CD4-positive, CD25-positive, alpha-beta regulatory T cell (primary cell): ENCODE measurements at places on chromosomes 7 and 10. TPM values are rescaled to one million over a fixed set of nuclear protein-coding genes. Genes with fewer than 3 reads are reported as not detected.

The PSD gene
- polyA plus RNA-seq: 2.6 TPM

- DNase-seq: no peak
These were observed 56.1 kb downstream of the HIBADH start for GRCh38 chr7:27606270-27607209.

- DNase-seq: no peak
These were observed 26.9 kb downstream of the MYPN start for GRCh38 chr10:68135922-68136792.

- DNase-seq: no peak
These were observed 2.9 kb upstream of the MTPN start for GRCh38 chr7:135980012-135980551.

- no peak for DNase-seq
These were observed 83.7 kb downstream of the EBF3 start for GRCh38 chr10:129880191-129880870.

GRCh38 chr10:30540276-30540675, 89.3 kb downstream of the LYZL2 start:
- no peak for DNase-seq

GRCh38 chr10:133140417-133141143, 19.4 kb upstream of the KNDC1 start:
- no peak for DNase-seq

GRCh38 chr10:122154545-122155366, 116.3 kb upstream of the BTBD16 start:
- no peak for DNase-seq

GRCh38 chr10:49166484-49167400, 21.4 kb downstream of the TMEM273 start:
- no peak for DNase-seq
